ENCODE measurements at places on chromosomes 5 and 9. TPM values are rescaled to one million over a fixed set of nuclear protein-coding genes. Genes with fewer than 3 reads are reported as not detected.

Gene LCN9
- total RNA-seq: not detected

- peaks cover 20% of the 10 kb centered on the region for H3K4me1 ChIP-seq
- peak; percentile 72 for DNase-seq
- H3K4me3 ChIP-seq: no peak overlapping the region
- no peak overlapping the region for H3K27ac ChIP-seq
- H3K36me3 ChIP-seq: no peaks in the 10 kb centered on the region
These were observed 3.6 kb downstream of the SUSD3 start for GRCh38 chr9:93061791-93062763.

DNA sequence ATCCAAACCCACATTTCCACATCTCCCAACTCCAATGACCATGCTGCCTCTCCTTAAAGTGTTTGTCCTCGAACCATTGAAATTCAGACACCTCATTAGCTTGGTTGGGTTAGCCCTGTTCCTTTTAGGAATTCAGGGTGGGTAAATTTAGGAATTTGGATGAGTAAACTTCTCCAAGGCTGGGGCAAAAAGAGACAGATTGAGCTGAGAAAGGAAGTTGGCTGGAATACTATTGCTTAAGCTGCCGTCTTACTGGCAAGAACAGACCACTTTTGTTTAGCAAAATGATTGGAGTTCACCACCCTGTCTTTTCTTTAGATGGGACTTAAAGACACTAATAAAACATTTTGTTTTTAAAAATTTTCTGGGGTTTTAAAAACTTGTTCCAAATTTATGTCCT lies 143.6 kb upstream of the GDNF start:
- H3K4me3 ChIP-seq: no peak overlapping the region
- no peaks in the 10 kb centered on the region for H3K36me3 ChIP-seq
- H3K27me3 ChIP-seq: no peaks in the 10 kb centered on the region
- H3K4me1 ChIP-seq: peaks cover 6% of the 10 kb centered on the region
- no peak overlapping the region for H3K27ac ChIP-seq

DNA sequence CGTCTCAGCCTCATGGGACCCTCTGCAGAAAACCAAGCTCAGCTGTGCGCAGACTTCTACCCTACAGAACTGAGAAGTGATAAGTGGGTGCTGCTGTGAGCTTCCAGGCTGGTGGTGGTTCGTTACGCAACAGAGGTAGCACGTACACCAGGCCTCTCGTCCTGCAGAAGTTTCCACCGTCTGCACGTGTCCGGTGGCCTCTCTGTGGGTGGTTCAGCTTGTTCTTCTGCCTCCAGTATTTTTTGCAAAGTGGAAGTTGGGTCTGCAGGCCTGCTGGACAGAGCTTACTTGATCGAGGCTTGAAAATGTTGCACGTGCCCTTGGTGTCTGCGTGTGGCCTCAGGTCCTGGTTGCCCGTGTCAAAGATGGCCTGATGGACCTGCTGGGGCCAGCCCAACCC lies 27.5 kb downstream of the KCNT1 start:
- DNase-seq: no peak
- H3K4me1 ChIP-seq: no peaks in the 10 kb centered on the region
- no peaks in the 10 kb centered on the region for H3K27me3 ChIP-seq
- H3K4me3 ChIP-seq: no peak overlapping the region
- H3K27ac ChIP-seq: no peak overlapping the region

- no peaks in the 10 kb centered on the region for H3K27me3 ChIP-seq
- H3K4me1 ChIP-seq: no peaks in the 10 kb centered on the region
- H3K4me3 ChIP-seq: no peak overlapping the region
- no peaks in the 10 kb centered on the region for H3K36me3 ChIP-seq
- no peak for DNase-seq
- H3K27ac ChIP-seq: no peak overlapping the region
These were observed 176.2 kb downstream of the GABBR2 start for GRCh38 chr9:98532574-98532973.

DNA sequence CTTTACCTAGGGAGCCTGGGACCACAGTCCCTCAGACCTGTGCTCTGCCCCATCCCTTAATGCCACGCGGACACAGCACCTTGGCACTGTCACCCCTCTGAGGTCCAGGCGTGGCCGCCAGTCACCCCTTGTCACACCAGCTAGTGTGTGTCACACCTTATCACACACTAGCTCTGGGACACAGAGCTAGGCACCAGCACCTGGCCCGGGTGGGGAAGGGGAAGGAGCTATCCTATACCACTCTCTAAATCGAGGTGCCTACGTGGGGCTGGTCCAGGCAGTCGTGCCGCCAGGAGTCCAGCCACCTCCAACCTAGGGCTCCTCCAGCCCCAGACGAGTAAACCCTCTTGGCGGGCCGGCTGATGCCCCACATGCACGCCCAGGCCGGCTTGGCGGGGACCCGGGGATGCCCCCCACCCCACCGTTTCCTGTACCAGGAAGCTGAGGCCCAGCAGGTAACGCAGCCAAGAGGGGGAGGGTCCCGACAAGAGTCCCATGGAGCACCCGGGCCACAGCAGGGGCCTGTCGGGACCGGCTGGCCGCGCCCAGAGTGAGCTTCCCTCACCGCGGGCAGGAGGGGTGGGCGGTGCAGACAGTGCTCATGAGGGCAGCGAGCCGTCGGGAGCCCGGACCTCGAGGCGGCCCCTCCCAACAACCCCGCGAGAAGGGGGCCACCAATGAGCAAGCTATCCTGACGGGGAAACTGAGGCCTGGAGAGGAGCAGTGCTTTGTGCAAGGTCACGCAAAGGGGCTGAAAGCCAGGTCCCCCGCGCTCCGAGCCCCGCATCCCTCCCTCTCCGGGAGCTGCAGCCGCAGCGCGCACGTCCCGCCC lies 550 bp downstream of the CORO2A start:
- H3K27me3 ChIP-seq: no peaks in the 10 kb centered on the region
- H3K4me1 ChIP-seq: peaks cover 18% of the 10 kb centered on the region
- peak overlapping the region; percentile 86 for H3K4me3 ChIP-seq
- H3K36me3 ChIP-seq: no peaks in the 10 kb centered on the region
- H3K27ac ChIP-seq: no peak overlapping the region

- no peak overlapping the region for H3K27ac ChIP-seq
- H3K36me3 ChIP-seq: no peaks in the 10 kb centered on the region
- H3K27me3 ChIP-seq: no peaks in the 10 kb centered on the region
- DNase-seq: no peak
These were observed 79.4 kb upstream of the SAP30L start for GRCh38 chr5:154366353-154366752.

DNA sequence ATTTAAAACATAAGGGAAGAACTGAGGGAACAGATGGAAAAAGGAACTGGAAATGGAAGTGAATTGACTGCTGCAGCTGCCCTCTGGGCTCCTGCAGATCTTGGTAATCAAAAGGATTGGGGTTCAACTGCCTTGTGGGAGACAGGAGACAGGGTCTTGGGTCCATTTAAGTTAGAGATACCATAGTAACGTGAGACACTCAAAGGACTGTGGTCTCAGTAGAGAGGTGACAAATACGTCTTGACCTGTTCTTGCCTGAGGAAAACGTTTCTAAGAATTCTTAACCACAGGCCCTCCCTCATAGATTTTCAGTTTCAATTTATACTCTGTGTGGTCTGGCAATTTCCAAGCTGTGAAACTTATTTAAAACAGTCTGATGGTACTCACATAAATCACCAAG lies 100.8 kb upstream of the DHFR start:
- H3K27me3 ChIP-seq: no peaks in the 10 kb centered on the region
- DNase-seq: no peak
- no peaks in the 10 kb centered on the region for H3K36me3 ChIP-seq

DNA sequence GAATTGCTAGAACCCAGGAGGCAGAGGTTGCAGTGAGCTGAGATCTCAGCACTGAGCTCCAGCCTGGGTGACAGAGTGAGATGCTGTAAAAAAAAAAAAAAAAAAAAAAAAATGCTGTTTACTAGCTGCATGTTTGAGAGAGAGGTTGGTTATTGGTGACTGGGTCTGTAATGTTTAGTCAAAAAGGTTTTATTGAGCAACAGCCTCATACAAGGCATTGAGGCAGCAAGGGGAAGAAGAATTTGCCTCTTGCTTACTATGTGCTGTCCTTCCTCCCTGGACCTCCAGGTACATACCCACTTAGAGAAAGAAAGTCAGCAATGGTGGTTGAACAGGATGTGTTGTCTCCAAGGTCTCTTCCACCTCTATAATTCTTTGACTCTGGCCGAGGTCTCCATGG lies 140.7 kb upstream of the SPRY4 start:
- H3K4me3 ChIP-seq: no peak overlapping the region
- no peaks in the 10 kb centered on the region for H3K27me3 ChIP-seq
- no peaks in the 10 kb centered on the region for H3K36me3 ChIP-seq
- DNase-seq: no peak

GRCh38 chr9:759541-759940 lies 82.0 kb upstream of the DMRT1 start:
- H3K4me3 ChIP-seq: no peak overlapping the region
- no peak overlapping the region for H3K27ac ChIP-seq
- no peaks in the 10 kb centered on the region for H3K27me3 ChIP-seq
- no peak for DNase-seq

DNA sequence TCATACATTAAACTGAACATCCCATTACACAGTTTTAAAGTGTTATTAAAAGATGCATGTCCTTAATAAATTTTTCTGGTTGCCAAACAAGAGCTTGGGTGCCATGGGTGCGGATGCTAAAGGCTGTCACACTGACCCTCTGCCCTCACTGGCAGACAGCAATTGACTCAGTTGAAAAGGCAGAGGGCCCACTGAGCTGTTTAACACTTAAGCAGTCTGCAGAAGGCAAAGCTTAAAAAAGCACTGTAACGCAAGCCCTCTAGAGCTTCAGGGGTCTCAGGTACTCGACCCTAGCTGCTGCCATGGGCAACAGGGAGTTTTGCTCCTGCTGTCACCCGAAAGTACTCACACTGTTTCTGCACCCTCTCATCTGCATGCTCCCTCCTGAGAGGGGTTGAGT lies 726.4 kb upstream of the TYRP1 start:
- H3K4me3 ChIP-seq: no peak overlapping the region
- no peaks in the 10 kb centered on the region for H3K36me3 ChIP-seq
- peak; percentile 2 for DNase-seq
- no peak overlapping the region for H3K27ac ChIP-seq

Gene EXOSC2
- total RNA-seq: 80.3 TPM

Gene PPP3R2
- not detected for total RNA-seq

Gene SPATA31C1
- 0.08 TPM for total RNA-seq

DNA sequence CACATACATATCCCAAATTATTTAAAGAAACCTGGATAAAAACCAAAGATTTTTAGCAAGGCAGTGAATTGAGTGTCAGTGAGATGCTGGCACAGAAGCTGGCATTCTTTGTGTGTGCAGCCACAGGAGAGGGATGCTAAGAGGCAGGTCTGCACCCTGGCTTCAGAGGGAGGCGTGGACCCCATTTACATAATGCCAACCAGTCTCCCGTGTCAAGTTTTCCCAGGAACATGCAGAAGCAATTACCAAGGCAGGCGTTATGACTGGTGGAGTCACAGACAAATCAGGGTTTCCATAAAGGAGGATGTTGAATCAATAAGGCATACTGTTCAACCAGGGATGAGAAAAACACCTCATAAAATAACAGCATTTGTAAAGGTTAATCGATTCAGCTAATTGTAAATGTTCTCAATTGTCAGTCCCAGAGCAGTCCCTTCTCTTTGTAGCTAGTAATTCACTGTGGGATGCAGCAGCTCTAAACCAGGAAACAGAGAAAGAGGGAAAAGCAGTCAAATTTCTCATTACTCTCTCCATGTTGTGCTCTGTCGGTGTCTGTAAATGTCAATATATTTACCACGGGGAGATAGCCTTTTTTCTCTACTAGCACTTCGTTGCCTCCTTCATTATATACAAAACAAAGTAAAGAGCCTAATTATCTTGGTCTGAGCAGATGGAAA lies 452.4 kb upstream of the GRAMD2B start:
- H3K27me3 ChIP-seq: no peaks in the 10 kb centered on the region
- H3K4me1 ChIP-seq: no peaks in the 10 kb centered on the region
- H3K36me3 ChIP-seq: no peaks in the 10 kb centered on the region
- no peak overlapping the region for H3K4me3 ChIP-seq

Gene RELL2
- 30.6 TPM for total RNA-seq

- no peak overlapping the region for H3K27ac ChIP-seq
- H3K36me3 ChIP-seq: no peaks in the 10 kb centered on the region
- no peak overlapping the region for H3K4me3 ChIP-seq
- no peaks in the 10 kb centered on the region for H3K4me1 ChIP-seq
- peak; percentile 7 for DNase-seq
These were observed 70.3 kb downstream of the APTX start for GRCh38 chr9:32931129-32931528.

- H3K27ac ChIP-seq: no peak overlapping the region
- H3K4me1 ChIP-seq: no peaks in the 10 kb centered on the region
- no peaks in the 10 kb centered on the region for H3K36me3 ChIP-seq
- DNase-seq: no peak
These were observed 436.3 kb upstream of the KLF4 start for GRCh38 chr9:107925749-107926297.

Gene OR1N2
- total RNA-seq: not detected

Gene CSF1R
- total RNA-seq: not detected

DNA sequence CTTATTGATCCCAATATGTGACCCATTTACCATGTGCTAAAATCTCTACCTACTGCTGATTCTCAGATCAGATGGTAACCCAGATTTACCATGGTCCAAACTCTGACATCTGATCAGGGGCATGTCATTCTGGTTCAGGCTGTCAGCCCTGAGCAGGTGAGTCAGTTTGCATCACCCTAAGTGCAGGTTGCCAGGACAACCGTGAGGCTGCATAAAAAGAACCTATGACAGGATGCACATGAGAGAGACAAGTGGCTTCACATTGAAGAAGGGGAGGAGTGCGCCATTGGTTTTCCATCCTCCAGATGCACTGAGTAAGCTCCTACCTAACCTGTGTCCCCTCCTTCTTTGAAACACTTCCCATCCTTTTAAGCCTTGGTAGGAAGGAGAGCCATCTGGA lies 801 bp upstream of the PRSS3 start:
- no peak overlapping the region for H3K27ac ChIP-seq
- H3K36me3 ChIP-seq: no peaks in the 10 kb centered on the region
- no peaks in the 10 kb centered on the region for H3K27me3 ChIP-seq
- H3K4me3 ChIP-seq: no peak overlapping the region
- DNase-seq: no peak
- no peaks in the 10 kb centered on the region for H3K4me1 ChIP-seq

DNA sequence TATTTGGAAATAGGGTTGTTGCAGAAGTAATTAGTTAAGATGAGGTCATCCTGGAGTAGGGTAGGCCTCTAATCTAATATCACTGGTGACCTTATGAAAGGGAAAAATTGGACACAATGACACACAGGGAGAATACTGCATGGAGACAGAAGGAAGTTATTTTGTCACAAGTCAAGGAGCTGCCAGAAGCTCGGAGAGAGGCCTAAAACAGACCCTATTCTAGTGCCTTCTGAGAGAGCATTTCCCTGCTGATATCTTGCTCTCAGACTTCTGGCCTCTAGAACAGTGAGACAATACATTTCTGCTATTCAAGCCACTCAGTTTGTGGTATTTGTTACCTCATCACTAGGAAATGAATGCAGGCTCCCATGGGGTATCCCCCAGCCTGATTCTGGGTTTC lies 332.9 kb downstream of the CSNK1G3 start:
- H3K36me3 ChIP-seq: no peaks in the 10 kb centered on the region
- H3K27me3 ChIP-seq: no peaks in the 10 kb centered on the region
- no peaks in the 10 kb centered on the region for H3K4me1 ChIP-seq
- no peak overlapping the region for H3K4me3 ChIP-seq
- H3K27ac ChIP-seq: no peak overlapping the region

GRCh38 chr9:134606951-134607731 lies 34.5 kb upstream of the COL5A1 start:
- no peaks in the 10 kb centered on the region for H3K4me1 ChIP-seq
- H3K27ac ChIP-seq: no peak overlapping the region
- no peaks in the 10 kb centered on the region for H3K36me3 ChIP-seq
- peak; percentile 80 for DNase-seq
